A549 (cell line): ENCODE measurements at places on chromosomes 3 and 15. TPM values are rescaled to one million over a fixed set of nuclear protein-coding genes. Genes with fewer than 3 reads are reported as not detected.

DNA sequence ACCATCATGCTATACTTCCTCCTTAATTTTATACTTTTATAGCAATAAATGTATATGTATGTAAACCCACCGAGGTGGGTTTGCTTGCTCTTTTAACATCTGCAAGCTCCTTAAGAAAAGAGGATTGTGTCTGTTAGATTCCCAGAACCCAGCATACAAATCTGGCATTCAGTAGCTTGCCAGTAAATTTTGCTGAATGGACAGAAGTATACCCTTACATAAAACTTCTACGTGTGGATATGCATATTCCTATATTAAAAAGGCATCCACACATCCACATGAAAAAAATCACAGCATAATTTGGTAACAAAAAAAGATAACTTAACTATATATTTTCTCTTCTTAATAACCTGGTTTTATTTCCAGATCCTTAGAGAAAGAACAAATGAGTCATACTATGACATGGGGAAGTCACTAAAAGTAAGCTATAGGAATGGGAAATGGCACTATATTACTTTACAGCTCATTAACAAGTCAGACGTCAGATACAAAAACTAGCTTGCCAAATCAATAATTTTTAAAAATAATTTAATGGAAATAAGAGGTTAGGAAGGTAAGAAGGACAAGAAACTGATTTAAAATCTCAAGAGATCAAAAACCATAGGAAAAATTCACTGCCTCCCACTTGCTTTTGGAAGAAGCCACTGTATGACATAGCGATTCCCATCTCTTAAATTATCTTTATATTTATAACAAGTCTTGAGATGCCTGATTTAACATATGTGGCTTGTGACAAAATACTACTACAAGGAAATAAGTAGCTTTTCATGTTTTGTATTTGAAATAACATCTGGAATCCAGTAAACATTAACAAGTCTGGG is 68.7 kb downstream of the SUMF1 start:
- DNase-seq = no peak

GRCh38 chr15:65222891-65223290 is 11.6 kb upstream of the CILP start:
- DNase-seq = no peak

- no peak for DNase-seq
Measured at GRCh38 chr3:57292897-57293526, 527 bp upstream of the ASB14 start.

DNA sequence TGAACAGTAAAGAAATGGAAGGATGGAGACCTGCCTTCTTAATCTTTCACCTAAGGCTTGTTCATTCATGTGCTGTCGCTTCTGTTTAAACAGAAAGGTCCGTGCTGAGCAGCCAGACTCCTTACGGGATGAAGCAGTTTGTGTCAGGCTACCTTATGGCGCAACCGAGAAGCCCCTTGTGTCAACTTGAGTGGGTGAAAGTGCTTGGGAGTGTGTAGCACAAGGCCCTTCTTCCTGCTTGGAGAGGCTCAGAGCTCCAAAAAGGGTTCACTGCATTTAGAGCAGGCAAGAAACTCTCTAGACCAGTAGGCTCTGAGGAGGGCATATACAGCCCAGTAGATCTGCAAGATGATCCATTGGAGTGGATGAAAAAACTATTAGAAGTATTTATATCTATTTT is 16.0 kb downstream of the CAPN3 start:
- no peak for DNase-seq

- DNase-seq = no peak
Measured at GRCh38 chr15:34049112-34049511, 10.1 kb upstream of the AVEN start.

DNA sequence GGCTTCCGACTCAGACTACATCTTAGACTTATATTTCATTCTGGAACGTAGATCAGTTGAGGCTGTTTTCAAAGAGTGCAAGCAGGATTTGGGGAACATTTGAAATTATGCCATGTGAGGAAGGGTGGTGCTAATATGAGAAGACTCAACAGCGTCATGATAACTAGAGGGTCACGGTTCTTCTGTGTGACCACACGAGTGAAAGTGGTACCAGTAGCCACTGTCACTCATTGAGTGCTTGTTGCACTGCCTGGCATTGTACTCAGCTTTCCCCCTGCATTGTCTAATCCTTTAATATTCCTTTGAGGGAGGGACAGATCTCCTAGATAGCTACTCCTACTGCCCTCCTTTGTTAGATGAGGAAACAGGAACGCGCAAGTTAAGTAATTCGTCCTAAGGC is 81.3 kb upstream of the PLXNA1 start:
- no peak for DNase-seq

DNA sequence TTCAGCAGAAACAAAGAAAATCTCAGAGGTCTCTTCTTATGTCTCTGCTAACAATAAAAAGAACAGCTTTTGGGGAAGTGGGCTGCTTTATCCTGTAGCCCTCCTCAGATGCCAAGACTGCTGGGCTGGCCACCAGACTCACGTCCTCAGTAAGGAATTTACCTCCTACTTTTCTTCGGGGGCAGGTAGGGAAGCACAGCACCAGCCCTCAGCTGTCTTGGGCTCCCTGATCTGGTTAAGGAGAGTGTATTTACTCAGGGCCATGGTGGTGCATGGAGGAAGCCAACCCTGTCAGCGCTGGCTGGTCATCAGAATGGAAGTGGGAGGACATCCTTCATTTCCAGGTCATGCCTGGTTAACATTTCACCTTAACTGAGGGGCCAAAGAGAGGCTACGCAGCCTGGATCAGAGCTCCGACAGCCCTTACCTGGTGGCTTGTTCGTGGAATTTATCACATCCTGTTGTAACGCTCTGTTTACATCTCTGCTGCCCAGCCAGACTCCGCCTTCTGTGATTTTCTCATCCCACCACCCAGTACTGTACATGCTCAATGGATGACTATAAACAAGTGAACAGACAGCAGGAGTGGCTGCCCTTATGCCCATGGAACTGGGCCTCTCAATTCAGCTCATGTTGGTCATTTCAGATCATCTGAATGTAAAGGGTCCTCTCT is 108.3 kb downstream of the IGF2BP2 start:
- no peak for DNase-seq

DNA sequence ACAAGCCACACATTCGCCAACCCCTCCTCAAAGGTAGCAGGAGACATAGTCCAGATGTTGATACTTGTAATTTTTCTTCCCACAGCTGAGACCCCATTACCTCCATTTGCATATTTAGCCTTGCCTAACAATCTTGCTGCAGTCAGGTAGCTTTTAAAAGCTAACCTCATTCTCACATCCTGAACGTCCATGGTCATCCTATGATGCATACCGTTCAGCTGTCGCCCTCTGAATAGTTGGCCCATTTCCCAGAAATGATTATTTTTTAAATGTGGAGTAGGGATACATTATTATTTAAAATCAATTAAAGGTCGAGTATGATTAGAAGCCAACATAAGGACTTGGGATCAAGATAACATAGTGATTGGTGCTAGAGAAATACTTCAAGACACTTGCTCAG is 165.0 kb downstream of the MEX3B start:
- DNase-seq = no peak

- no peak for DNase-seq
Measured at GRCh38 chr3:16067837-16068471, 106.5 kb upstream of the GALNT15 start.

DNA sequence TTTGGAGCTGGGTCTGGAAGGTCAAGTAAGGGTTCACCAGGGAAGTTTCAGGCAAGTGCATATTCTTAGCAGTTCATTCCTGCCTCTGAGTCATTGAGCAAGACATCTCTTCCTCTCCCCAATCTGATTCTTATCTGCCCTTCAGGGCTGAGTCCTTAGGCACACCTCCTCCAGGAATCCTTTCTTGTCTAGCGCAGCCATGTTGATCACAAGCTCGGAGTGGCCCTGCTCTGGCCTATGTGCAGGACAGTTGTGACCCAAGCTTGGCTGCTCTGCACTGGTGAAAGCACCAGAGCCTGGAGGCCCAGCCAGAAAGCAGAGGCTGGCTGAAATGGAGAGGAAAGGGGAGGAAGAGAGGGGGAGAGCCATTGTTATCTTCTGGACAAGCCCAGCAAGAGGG is 30.9 kb upstream of the MRPS22 start:
- peak; percentile 46 for DNase-seq

DNA sequence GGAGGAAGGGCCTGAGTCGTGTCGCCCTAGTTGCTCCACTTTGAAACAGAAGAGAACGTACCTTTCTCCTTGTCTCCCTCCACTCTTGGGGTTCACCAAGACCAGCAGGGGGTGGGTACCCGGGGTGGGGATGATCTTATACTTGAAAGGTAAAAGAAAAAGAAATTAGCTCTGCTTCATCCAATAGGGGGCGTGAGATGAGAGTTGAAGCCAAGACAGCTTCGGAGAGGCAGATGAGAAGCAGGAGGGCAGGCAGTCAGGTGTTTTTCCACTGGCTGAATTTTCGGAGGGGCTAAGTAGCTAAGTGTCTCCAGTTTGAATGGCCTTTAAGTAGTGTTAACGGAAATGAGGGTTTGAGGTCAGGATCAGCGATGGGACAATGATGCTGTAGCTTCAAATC is 100.4 kb downstream of the DGKG start:
- no peak for DNase-seq

Gene SHC4
- 0.08 to 0.30 TPM (median 0.20 TPM) in 3 replicates for polyA plus RNA-seq

Gene RAD54L2
- 4.4 to 4.8 TPM (median 4.7 TPM) in 3 replicates for polyA plus RNA-seq

Gene OR4F6
- polyA plus RNA-seq = not detected in 3 replicates

Gene SPINT1
- polyA plus RNA-seq = 0.28 to 0.80 TPM (median 0.54 TPM) in 3 replicates

Gene TMIE
- 0.09 TPM in 1 of 3 replicates, not detected in the others for polyA plus RNA-seq
